Neural crest cell (in vitro differentiated cells): ENCODE measurements at places on chromosomes 2 and 18. TPM values are rescaled to one million over a fixed set of nuclear protein-coding genes. Genes with fewer than 3 reads are reported as not detected.

- DNase-seq = no peak
These were observed 8.6 kb downstream of the KLF7 start for GRCh38 chr2:207157162-207157481.

DNA sequence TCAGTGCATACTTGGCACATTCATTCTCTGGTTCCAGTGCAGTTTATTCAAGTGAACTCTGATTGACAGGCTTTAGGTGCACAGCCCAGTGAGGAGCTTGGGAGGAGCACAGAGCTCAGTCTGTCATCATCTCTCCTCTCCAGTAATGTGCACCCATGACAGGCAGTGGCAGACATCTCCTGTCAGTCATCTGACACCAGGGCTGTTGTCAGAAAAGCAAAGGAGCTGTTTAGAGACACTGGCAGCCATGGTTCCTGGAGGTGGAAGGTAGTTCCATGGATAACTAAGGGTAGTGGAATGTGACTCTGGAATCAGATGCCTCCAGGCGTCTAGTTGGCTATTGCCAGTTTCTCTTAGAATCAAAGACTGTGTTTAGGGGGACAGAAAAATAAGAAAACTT lies 308.8 kb downstream of the DCDC2C start:
- no peak for DNase-seq

Gene TBR1
- total RNA-seq = 0.05 and 0.09 TPM in 2 replicates

- peak; percentile 29 for DNase-seq
These were observed 6.6 kb upstream of the OXER1 start for GRCh38 chr2:42770288-42771131.

Gene PRSS56
- 52.4 and 54.2 TPM in 2 replicates for total RNA-seq

Gene NLRC4
- not detected in 2 replicates for total RNA-seq

Gene STAM2
- total RNA-seq = 16.0 and 16.1 TPM in 2 replicates

DNA sequence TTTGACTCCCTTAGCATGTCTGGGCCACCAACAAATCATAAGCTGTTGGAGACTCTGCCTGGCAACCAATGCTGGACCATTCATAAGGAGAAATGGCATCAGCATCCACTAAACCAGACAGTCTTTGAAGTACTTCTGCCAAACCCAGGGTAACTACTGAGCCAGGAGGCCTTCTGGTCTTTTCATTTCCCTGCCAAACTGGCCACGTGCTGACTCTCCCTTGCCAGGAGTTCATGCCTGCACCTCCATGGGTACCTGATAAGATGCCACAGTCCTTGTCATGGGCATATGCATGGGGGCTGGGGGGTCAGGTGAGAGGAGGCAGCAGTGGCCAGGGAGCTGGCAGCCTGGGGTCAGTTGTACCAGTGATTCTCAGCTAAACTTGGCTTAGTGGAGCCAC lies 34.2 kb upstream of the DAPL1 start:
- no peak for DNase-seq

Gene LRP2
- 27.5 and 29.4 TPM in 2 replicates for total RNA-seq
